Natural killer cell treated with Interleukin-12 subunit alpha and Interleukin-12 subunit beta and Interleukin-15 and Interleukin-18, amount 100 ng/mL, for 72 hours (primary cell): ENCODE measurements at places on chromosomes 11 and 22.

- H3K27me3 ChIP-seq = peaks cover 26% of the 10 kb centered on the region
- H3K36me3 ChIP-seq = no peaks in the 10 kb centered on the region
- H3K4me1 ChIP-seq = no peaks in the 10 kb centered on the region
- no peak overlapping the region for H3K27ac ChIP-seq
- DNase-seq = no peak
Observed at GRCh38 chr11:15159085-15159484, 44.4 kb downstream of the INSC start.

DNA sequence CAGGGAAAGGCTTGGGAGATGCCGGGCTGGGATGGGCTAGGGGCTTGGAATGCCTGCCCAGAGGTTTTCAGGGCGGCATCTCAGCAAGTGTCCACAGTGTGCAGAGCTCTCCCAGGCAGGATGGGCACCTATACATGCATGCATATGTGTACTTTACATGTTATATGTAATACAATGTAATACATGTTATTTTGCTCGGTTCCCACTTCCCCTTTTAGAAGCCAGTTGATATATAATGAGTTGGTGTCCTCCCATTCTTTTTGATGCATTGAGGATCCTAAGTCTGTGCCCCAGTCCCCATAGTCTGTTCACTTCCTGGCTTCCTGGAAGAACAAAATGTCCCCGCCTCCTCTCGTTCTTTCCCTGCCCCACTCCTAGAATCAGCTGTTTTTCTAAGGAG, 20.1 kb upstream of the EIF3D start:
- peaks cover 7% of the 10 kb centered on the region for H3K27me3 ChIP-seq
- H3K36me3 ChIP-seq = no peaks in the 10 kb centered on the region
- H3K4me3 ChIP-seq = no peak overlapping the region
- H3K4me1 ChIP-seq = no peaks in the 10 kb centered on the region
- no peak for DNase-seq

DNA sequence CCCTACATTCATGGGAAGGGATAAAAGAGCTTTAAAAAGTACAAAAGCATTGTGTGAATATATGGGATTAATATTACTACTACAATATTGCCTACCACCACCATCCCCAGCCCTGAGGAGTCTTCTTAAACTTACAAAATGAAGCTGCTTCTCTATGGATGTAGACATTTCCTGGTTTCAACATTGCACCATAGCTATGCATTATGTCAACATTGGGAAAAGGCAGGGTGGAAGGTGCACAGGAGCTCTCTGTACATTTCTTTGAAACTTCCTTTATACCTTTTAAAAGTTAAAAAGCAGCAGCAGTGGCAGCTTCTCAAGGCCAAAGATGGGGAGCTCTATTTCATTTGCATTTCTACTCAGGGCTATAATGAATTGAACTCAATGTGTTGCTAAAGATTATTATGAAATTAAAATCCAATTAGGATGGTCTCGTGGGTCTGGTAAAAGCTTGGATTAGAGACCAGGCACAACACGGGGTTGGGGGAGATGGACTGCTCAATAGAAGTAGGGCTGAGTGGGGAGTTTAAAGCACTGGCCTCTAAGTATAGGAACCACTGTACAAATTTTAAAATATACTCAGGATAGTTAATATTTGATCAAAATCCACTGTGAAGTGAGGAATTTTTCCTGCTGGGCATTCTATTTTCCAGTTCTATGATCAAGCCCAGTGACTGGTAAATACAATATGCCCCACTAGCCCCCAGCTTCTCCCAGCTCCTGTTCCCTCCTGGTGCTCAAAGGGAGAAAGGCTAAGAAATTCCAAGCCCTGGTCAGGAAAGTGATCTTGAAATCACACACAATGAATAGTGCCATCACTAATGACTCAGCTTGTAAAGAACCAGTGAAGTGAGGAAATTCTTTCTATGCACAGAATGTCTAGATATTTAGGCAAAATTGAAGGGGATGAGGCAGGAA, 362.7 kb upstream of the CCDC90B start:
- no peak overlapping the region for H3K27ac ChIP-seq
- no peaks in the 10 kb centered on the region for H3K4me1 ChIP-seq
- DNase-seq = no peak
- H3K36me3 ChIP-seq = no peaks in the 10 kb centered on the region
- H3K27me3 ChIP-seq = no peaks in the 10 kb centered on the region

DNA sequence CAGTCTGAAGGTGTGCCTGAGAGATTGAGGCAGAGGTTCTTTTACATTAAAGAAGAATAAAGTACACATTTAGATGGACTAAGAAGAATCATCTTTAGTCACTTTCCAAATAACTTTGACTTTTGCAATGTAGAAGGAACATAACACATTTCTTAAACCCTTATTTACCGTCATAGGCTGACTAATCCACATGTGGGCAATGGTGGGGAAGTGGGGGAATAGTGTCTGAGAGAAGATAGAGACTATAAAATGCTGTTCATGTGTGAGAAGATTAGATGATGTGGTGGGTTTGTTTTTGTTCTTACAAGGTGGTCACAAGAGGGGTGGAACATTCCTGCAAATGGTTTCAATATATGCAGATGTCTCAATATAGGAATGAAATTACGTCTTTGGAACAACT, 1.8 kb downstream of the MS4A4A start:
- no peak overlapping the region for H3K27ac ChIP-seq
- no peaks in the 10 kb centered on the region for H3K36me3 ChIP-seq
- no peak for DNase-seq
- no peaks in the 10 kb centered on the region for H3K4me1 ChIP-seq
- H3K4me3 ChIP-seq = no peak overlapping the region

GRCh38 chr22:28075358-28075981, 156.4 kb upstream of the PITPNB start:
- H3K4me3 ChIP-seq = no peak overlapping the region
- no peak overlapping the region for H3K27ac ChIP-seq
- H3K36me3 ChIP-seq = no peaks in the 10 kb centered on the region
- no peak for DNase-seq
